Right ventricle myocardium inferior (tissue), 1 donor: ENCODE measurements at places on chromosomes 3 and 15. TPM values are rescaled to one million over a fixed set of nuclear protein-coding genes. Genes with fewer than 3 reads are reported as not detected.

GRCh38 chr3:124097362-124098131 is 105.6 kb upstream of the ROPN1 start:
- DNase-seq, result no peak

DNA sequence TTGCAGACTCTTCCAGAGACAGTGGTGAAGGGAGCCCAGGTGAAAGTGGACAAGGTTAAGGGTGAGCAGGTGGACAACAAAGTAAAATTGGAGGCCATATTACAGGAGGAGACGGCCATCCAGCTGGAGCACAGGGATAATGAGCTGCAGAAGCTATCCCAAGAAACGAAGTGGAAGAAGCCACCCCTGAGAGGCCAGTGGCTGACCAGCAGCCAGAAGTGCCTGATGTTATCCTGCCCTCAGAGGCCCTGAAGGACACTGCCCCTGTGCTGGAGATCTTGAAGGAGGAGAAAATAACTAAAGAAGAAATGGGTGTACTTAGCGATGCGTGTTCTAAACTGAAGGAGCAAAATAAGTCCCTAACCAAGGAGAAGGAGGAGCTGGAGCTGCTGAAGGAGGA is 107.6 kb downstream of the SMAD6 start:
- DNase-seq, result no peak

DNA sequence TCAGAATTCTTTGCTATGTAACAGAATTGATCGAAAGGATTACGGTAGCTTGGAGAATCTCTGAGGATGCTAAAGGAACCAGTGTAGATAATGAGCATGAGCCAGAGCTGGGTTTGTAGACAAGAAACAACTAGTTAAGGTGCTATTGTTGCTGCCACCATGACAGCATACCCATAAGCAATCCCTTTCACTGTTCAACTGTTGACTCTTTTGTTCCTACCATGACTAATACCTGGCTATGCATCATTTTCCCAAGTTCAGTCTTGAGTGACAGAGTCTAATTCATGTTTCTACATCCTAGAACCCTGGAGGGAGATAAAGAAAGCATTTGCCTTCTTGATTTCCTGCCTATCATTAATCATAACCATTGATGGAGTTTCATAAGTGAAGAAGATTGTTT is 600.3 kb downstream of the OTOL1 start:
- no peak for DNase-seq

Gene ADAMTSL3
- total RNA-seq, result 11.5 TPM

Gene FBN1
- 41.0 TPM for total RNA-seq

Gene PTPN9
- total RNA-seq, result 9.3 TPM

DNA sequence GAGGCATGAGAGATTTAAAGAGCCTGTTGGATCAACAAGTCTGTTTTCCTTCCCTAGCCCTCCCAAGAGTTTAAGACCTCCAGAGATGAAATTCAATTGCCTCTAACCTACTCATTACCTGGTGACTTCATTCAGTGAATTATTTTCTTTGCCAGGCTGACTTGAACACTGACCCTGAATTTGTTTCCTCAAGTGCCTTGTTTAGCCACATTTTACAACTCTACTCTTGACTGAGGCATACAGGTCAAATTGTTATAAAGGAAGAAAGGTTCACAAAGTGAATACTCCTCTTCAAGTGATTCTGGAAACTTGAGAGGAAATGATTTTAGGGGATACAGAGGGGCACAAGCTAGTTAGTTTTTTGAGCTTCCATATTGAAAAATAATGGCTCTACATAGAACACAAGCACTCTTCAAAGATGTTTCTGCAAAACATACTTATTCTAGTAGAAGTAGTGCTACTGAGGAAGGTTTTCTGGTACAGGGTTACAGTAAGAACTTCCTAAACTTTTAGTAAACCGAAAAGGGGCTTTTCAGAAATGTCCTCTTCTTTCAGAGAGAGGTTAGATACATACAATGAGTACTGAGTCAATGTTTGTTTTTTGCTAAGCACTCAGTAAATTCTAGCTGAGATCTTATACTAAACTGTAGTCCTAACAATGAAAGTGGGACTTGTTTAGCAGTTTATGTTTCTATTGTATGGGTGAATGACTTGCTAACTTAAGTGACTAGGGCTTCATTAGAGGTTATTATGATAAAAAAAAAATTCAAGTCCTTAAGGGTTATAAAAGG is 137.4 kb upstream of the SATB1 start:
- no peak for DNase-seq

- DNase-seq, result no peak
These were observed 269.0 kb upstream of the TBC1D5 start for GRCh38 chr3:18011387-18011786.
